ENCODE measurements at places on chromosomes 12 and 14.

DNA sequence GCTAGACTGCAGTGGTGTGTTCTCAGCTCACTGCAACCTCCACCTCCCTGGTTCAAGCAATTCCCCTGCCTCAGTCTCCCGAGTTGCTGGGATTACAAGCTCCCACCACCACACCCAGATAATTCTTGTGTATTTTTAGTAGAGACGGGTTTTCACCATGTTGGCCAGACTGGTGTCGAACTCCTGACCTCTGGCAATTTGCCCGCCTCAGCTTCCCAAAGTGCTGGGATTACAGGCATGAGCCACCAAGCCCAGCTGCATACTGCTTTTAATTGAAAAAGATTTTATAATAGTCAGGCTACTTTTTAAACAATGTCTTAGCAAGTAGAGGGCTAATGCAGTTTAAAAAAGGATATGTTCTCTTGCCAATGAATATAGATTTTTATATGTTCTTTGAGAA is 668.9 kb downstream of the SLC6A15 start:
- no peak for DNase-seq

GRCh38 chr14:65200454-65200853 is 98.1 kb upstream of the MAX start:
- no peak for DNase-seq

DNA sequence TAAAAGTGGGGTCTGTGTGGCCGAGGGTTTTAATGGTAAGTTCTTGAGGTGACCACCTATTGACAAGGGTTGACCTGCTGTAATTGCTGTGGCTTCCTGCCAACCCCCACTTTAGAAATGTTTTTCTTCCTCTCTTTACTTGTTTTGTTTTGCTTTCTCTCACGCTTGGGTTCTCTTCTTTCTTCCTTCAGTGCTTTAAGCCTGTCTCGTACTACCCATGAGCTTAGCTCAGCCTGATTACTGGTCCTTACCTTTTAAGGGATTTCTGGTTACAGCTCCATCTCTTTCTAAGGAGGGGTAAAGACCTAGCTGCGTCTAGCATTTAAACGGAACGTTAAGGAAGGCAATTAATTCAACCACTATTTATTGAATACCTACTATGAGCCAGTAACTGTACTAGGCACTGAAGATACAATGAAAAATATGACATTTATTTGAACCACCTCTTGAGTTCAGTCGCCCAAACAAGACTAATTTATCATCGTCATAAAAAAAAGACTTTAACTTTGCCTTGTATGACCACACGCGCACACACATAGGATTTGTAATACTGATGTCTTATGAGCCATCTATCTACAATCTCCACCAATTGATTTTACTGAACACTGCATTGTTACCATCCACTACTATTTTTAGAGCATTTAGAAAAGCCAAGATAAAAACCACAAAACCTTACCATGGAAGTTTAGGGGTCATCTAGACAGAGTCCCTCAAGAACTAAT is 888 bp upstream of the PPP1R12A start:
- no peak for DNase-seq

DNA sequence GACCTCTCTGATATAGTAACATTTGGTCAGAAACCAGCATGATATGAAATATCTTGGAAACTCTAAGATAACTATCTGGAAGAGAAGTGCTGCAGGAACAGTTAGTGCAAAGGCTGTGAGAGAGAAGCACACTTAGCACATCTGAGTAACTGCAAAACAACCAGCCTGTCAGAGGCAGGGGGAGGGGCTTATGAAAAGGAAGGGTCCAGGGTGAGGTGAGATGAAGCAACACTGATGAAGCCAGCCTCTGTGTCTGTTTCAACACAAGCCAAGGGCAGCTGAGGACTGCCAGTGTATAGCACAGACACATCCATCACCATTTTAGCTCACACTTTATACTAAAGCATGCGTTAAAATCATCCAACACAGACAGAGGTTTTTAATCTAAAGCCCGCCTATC is 37.4 kb upstream of the OVCH1 start:
- no peak for DNase-seq

- no peak for DNase-seq
Measured at GRCh38 chr12:40028296-40028695, 77.6 kb downstream of the SLC2A13 start.

- no peak for DNase-seq
Measured at GRCh38 chr12:102631274-102631673, 150.9 kb upstream of the IGF1 start.

DNA sequence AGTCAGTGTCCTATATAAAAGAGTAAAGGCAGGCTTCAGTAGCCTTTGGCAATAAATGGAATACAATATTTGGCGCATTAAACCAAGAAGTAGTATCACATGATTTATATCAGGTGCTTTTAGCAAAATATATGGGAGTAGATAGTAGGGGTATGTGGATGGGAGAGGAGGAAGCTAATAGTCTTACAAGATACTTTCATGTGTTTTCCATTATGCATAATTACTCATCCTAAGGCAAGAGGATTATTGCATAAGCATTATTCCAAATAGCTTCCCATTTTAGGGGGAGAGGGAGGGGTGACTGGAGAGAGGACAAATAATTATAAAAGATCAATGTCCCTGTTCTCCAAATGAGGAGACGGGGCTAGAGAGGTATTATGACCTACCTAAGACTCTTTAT is 104.3 kb downstream of the DUSP6 start:
- no peak for DNase-seq

DNA sequence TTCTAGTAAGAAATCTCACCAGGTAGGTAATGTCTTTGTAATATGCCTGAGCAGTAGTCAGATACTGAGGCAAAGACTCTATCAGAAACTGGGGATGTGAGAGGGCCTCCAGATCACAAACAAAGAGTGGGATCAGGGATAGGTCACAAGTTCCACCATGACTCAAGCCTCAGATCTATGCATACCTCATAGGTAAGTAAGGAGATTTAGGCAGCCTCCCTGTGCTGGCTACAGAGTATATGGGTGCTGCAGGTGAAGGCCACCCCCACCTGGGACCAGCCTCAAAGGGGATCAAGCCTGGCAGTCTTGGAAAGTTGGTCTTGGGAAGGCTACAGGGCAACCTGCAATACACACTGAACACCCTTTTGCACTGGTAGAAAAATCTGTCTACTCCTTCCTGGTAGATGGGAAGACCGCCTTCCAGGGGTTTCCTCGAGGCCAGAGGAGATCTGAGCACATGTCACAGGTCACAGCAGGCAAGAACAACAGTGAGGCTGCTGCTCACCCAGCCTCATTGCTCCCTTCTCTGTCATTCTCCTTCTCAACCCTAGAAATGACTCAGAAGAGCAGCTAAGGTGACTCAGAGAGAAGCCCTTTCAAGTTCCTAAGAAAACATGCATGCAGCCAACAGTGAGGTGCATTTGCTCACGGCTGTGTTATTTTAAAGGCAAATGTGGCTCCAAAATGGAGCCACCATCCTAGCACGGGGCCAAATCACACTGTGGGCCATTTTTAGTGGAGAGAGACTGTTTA is 143.4 kb upstream of the CDKN3 start:
- no peak for DNase-seq

DNA sequence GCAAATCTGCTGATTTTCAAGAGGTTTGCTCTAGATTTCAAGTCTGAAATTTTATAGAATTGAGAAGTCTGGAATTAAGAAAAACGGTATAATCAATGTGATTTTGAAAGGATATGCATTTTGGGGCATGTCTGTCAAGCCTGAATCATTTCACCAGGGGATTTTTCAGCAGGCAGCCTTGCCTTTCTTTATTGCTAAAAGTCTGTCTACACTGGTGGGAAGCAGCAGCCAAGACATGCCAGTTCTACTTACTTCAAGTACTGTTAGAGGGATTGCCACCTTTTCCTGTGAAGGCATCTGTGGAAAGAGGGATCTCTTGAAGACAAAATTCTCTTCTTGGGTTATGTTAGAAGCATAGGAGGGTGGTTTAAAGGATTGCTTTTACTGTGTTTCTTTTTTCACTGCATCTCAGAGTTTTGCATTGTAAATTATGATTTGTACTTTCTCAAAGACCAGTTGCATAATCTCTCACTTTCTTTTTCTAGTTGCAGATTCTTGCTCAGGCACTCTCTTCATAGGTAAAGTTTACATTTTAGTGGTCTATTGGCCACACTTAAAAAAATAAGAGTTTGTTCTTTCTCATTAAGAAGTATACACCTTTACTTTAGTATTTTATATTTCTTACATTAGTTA is 837.0 kb downstream of the GALC start:
- no peak for DNase-seq

GRCh38 chr14:37695866-37696265 is 100.4 kb downstream of the TTC6 start:
- no peak for DNase-seq
